Gastrocnemius medialis (tissue), 4 donors: ENCODE measurements at places on chromosomes 13 and 19. TPM values are rescaled to one million over a fixed set of nuclear protein-coding genes. Genes with fewer than 3 reads are reported as not detected.

FXYD3 gene
- total RNA-seq: not detected

DNA sequence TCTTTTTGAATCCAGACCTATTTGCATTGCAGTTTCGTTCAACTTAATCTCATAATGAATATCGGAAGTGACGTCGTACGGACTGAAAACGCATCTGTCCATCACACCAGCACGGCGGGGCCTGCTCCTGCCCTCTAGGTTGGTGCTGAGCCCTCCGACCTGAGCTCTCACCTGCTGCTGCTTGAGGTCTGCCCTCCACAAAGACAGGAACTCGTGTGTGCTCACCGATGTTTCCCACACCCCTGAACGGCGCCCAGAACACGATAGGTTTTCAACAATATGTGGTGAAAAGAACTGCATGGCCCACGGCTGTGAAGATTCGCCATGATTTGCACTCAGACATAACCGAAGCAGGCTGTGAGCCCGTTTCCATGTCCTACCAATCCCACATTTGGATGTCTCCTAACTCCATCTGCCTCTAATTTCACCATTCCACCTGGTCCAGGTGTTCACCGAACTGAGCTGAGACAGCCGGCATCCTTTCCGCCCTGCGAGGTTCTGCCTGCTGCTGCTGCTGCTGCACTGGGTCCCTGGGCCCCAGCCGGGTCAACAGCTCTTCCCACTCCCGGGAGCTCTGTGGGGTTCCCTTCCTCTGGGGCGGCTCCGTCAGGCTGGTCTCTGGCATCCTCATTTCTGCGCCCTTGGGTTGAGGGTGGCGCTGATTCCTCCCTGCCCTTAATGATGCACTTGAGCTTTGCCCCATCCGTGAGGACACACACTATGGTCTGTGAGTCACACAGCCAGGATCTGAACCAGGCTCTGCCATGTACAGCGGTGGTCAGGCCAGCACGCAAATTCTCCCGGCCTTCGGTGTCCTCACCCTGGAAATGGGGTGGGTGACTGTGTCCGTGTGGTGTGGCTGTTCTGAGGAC, 20.9 kb downstream of the GRTP1 start:
- H3K27me3 ChIP-seq: no peaks in the 10 kb centered on the region
- no peak overlapping the region for H3K4me3 ChIP-seq
- H3K36me3 ChIP-seq: peaks cover 10% of the 10 kb centered on the region
- DNase-seq: no peak
- no peak overlapping the region for H3K27ac ChIP-seq
- no peaks in the 10 kb centered on the region for H3K4me1 ChIP-seq

DNA sequence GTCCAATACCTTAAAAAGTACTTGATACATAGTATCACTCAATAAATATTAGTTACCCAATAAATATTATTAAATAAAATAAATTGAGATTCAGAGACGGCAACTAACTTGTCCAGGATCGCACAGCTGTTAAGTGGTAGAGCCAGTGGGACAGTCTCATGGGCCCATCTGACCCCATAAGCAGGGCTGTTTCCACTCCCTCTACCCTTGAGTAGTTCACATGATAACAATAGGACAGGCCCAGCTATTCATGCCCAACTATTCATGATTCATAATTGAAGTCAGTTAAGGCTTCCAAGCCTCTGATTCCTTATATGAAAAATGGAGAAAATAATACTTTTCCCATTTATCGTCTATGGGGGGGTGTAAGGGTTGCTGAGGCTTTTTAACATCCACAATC, 78.2 kb downstream of the C13orf42 start:
- DNase-seq: no peak
- H3K27ac ChIP-seq: no peak overlapping the region
- no peaks in the 10 kb centered on the region for H3K36me3 ChIP-seq
- no peaks in the 10 kb centered on the region for H3K27me3 ChIP-seq
- H3K4me1 ChIP-seq: no peaks in the 10 kb centered on the region

DNA sequence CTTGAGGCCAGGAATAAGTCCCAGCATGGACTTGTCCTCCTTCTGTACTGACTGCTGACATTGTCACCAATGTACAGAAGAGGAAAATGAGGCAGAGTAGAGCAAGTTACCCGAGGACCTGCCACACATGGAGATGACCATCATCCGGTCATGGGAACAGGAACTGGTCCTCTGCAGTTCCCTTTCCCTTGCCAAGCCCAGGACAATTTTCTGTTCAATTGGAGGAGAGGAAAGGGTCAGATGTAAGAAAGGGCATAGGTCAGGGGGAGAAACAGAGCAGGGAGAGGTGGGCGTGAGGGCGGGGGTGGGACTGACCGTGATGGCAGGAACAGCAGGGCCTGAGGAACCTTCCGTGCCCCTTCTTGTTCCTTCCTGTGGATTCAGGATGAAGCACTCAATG, 18.6 kb downstream of the PHLDB3 start:
- DNase-seq: no peak
- H3K27ac ChIP-seq: no peak overlapping the region

TEX29 gene
- total RNA-seq: not detected

ZIC5 gene
- total RNA-seq: not detected

DNA sequence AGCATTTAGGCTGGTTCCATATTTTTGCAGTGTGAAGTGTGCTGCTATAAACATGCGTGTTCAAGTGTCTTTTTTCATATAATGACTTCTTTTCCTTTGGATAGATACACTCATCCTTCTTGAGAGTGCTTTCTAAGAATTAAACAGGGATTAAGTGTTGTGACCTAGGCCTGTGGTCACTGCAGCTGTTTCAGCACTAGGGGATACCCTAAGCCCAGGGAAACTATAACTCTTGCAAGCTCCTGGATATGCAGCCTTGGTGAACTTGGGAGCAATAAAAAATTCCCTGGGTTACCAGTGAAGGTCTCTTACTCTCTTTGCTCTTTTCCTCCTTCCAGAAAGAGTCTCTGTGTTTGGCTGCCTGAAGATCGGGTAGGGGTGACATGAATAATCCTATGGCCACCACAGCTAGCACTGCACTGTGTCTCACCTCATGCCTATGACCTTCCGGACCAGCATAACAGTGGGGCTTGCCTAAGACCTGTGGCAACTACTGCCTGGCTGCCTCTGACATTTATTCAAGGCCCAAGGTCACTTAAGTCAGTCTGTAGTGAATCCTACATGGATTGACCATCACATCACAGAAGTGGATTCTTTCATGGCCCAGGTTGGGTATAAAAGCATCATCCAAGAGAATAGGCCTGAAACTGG, 799.7 kb downstream of the DACH1 start:
- no peaks in the 10 kb centered on the region for H3K36me3 ChIP-seq
- H3K27ac ChIP-seq: no peak overlapping the region
- no peak for DNase-seq
- H3K4me1 ChIP-seq: no peaks in the 10 kb centered on the region
- no peak overlapping the region for H3K4me3 ChIP-seq
- no peaks in the 10 kb centered on the region for H3K27me3 ChIP-seq

DNA sequence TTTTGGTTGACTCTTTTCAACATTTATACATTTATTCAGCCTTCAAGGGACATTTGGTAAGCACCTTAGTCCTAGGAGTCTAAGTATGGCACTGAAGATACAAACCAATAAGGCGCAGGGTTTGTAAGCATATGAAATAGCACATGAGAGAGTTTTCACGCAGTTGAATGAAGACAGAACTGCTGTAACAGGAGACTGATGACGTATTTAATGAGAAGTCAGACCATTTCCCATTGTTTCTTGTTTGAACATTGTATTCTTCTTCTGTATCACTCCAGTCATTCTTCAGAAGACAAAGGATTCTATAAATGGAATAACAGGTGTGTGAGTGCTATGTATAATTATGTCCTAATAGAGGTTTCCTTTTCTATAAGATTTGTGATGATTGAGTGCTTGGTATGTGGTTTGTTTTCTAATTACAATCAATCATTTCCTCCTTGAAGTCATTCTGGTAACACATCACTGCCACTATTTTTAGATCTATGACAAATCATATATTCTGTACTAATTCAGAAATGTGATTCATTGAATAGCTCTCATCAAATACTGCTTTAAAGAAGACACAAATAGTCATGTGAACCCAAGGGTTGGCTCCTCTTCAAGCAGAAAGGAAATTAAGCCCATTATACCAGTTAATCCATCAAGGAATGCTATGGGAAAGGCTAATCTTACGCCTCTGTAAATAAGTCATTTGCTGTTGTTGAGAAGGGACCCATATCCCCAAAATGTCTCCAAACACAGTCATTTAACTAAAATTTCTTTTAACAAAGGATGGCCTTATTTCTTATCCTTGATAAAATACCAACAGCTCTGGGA, 222.8 kb upstream of the NBEA start:
- peaks cover 2% of the 10 kb centered on the region for H3K4me1 ChIP-seq
- no peaks in the 10 kb centered on the region for H3K27me3 ChIP-seq

GRCh38 chr13:44437356-44438233, 64.0 kb downstream of the SERP2 start:
- no peaks in the 10 kb centered on the region for H3K27me3 ChIP-seq
- no peak for DNase-seq
- peaks cover 19% of the 10 kb centered on the region for H3K36me3 ChIP-seq

PLIN4 gene
- 193 TPM for total RNA-seq

DNA sequence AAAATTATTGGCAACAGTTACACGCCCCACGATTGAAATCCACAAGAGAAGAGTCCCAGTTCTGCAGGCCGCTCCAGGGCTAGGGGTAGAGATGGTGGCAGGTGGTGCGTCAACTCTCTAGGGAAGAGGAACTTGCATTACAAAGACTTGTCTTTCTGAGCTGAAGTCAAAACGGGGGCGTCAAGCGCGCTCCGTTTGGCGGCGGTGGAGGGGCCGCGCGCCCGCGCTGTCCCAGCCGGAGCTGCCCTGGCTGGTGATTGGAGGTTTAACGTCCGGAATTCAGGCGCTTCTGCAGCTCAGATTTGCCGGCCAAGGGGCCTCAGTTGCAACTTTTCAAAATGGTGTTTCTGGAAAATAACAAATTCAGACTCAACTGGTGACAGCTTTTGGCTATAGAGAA, 38.9 kb downstream of the SOX1 start:
- H3K4me3 ChIP-seq: no peak overlapping the region
- no peak for DNase-seq
- peaks cover 36% of the 10 kb centered on the region for H3K27me3 ChIP-seq
- H3K36me3 ChIP-seq: no peaks in the 10 kb centered on the region
- H3K27ac ChIP-seq: no peak overlapping the region

FGF21 gene
- not detected for total RNA-seq

DNA sequence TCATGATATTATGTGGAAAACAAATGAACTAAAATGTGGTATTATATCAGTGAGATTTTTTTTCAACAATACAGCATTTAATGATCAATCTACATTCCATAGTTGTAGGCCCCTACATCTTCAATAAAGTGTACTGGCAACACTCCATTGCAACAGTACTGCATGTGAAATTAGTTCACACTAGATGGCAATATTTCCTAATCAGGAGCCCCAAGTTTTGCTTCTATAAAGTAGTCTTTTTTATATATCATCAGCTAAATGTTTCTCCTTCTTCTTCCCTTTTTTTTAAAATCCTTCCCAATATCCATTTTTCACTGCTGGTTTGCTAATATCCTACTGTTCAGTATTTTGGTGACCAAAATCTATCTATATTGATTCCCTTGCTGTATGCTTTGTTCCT, 528.3 kb upstream of the ATXN8OS start:
- H3K4me3 ChIP-seq: no peak overlapping the region
- H3K36me3 ChIP-seq: no peaks in the 10 kb centered on the region
- H3K27me3 ChIP-seq: no peaks in the 10 kb centered on the region
- no peak for DNase-seq
- no peak overlapping the region for H3K27ac ChIP-seq

- peak within 1 kb of the TSS; percentile 97 for H3K4me3 ChIP-seq
- no peaks in the 10 kb centered on the region for H3K27me3 ChIP-seq
- H3K4me1 ChIP-seq: peaks cover 12% of the 10 kb centered on the region
These were observed at the start of the genes MRPL57 and SKA3 for GRCh38 chr13:21176215-21176981. TSS of gene MRPL57 (plus strand) at chr13:21176658. CDS start at chr13:21176917, 259 bp downstream. TSS of gene SKA3 (minus strand) at chr13:21176552. CDS start at chr13:21176477, 75 bp downstream.

GRCh38 chr19:10193790-10194499, 808 bp downstream of the DNMT1 start:
- H3K27ac ChIP-seq: peak overlapping the region; percentile 91
- no peaks in the 10 kb centered on the region for H3K27me3 ChIP-seq
- no peak for DNase-seq

NLRP4 gene
- not detected for total RNA-seq

DNA sequence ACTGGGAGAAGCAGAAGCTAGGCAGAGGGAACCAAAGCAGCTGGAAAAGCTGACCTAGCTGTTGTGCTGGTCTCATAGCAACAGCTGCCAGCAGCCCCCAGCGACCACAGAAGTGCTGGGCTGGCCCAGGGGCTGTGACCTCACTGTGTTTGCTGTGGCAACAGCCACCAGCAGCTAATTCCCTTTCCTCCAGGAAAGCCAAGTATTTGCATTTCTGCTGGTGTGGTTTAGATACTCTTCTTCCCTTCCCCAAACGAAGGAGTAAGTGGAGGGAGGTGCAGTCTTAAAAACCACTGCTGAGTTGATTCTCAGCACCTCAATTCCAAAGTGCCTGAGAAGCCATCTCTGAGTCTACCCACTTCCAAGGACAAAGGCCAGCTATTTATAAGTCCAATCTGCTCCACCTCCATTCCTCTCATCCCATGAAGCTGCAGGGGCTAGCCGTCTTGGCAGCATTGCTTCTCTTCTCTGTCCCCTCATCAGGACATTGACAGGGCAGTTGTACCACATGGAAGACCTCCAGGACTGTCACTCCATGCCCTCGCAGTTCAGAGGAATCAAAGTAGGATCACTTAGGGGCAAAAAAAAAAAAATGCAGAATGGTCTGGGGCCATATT, 11.5 kb upstream of the CCDC97 start:
- peaks cover 59% of the 10 kb centered on the region for H3K36me3 ChIP-seq
- H3K4me1 ChIP-seq: peaks cover 35% of the 10 kb centered on the region
- no peaks in the 10 kb centered on the region for H3K27me3 ChIP-seq
- H3K27ac ChIP-seq: peak overlapping the region; percentile 89
